ENCODE measurements at places on chromosomes 4 and X.

DNA sequence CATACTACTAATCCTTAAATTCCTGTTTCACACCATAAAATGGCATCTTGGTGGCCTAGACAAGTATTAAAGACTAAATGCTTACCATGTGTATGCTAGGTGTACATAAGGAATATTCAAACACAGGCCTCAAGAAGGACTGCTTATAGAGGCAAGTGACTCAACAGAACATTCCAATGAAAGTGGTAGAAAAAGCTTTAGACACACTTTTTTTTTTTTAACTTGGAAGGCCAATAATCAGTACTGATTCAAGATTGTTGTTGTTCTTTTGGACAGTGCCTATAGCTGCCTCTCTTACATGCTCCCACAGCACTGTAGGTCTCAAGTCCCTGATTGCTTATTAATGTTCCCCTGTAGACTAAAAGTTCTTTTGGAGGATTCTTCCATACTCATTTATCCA, 77.6 kb downstream of the FBXL5 start:
- DNase-seq: no peak

GRCh38 chrX:16770970-16771482, 15.2 kb upstream of the TXLNG start:
- DNase-seq: no peak

DNA sequence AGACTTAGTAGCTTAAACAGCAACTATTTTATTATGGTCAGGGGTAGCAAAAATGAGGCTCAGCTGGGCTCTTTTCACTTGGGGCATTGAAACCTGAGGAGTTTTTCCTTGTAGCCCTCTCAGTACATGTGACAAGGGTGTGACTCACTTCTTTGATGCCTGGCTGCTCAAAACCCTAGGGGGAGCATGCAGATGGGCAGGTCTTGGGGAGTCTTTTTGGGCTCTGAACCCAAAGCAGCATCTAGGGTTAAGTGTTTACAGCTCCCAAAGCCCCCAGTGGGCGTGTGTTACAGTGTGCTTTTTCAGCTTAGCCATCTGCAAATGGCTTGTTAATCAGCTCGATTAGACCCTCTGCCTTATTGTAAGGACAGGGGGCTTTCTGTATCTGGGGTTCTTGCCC, 1752.7 kb downstream of the PCDH7 start:
- no peak for DNase-seq

- DNase-seq: no peak
Measured at GRCh38 chr4:12421364-12421763, 992.7 kb upstream of the HS3ST1 start.

Data from stimulated activated CD8-positive, alpha-beta memory T cell treated with anti-CD3 and anti-CD28 coated beads, Interleukin-4, amount 100 ng/mL, for 1 hour (primary cell).